ENCODE measurements at places on chromosomes 3 and 15.

GRCh38 chr3:56787784-56788256 lies 13.9 kb downstream of the ARHGEF3 start:
- no peak for DNase-seq

DNA sequence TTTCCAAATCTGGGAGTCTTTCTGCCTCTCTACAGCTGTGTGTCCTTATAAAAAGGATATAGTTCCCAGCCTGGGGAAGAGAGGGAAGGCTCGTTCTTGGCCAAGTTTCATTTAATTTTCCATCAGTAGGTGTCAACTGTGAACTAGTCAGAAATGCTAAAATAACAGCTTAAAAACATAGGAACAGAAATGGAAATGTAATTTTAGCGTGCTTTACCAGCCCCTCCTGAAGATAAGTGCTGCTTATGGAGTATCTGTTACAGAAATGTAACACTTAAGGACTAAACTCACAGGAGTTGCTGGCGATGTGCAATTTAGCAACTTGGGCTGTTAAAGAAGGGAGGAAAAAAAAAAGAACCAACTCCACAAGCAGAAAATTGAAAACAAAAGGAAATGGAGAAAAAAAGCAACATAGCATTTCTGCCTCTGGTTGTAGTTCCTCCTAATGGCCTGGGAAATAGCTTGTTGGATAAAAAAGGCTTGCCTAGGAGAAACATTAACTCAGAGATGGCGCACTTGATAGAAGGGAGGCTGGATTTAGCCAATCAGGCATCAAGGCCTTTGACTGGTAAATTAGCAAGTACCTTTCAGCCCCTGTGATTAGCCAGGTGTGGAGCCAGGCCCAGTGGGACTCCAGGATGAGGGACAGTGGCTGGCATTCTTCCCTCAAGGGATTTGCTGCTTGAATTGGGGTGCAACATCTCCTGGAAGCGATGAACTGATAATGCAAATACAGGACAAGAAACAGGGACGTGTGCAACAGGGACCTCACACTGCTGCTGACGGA lies 84.3 kb downstream of the RPLP1 start:
- DNase-seq: no peak

DNA sequence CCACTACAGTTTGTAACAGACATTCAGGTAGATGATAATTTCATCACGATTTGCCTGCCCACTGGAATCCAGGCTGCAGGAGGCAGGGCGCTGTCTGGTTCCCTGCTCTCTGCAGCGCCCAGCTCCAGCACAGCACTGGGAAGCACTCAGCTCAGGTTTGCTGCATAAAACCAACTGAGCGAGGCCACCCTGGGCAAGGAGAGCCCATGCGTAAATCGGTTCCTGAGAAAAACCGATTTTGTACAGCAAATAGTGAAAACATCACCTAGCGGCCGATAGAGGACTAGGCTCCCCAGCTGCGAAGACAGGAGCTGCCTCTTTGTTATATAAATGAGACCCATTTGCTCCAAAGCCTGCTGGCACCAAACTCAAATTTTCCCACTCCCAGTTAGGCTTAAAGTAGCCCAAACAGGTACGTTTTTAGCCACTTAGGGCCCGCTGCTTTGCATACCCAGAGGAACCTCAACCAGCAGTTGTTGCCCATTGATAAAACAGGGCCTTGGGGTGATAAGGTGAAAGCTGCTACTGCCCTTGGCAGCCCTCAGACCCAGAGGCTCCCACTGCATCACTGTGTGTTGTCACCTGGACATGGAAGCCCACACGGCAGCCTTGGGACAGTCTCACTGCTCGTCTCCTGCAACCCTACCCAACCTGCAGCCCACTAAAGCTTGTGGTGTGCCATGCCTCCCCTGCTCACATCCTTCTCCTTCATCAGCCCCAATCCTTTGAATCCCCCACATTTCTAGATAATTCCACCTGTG lies 47.5 kb downstream of the ALDH1L1 start:
- DNase-seq: no peak

- DNase-seq: no peak
Measured at GRCh38 chr3:180707896-180708295, 28.6 kb upstream of the CCDC39 start.

- DNase-seq: peak; percentile 91
Measured at GRCh38 chr3:52231502-52232278, 6.2 kb upstream of the TLR9 start.

DNA sequence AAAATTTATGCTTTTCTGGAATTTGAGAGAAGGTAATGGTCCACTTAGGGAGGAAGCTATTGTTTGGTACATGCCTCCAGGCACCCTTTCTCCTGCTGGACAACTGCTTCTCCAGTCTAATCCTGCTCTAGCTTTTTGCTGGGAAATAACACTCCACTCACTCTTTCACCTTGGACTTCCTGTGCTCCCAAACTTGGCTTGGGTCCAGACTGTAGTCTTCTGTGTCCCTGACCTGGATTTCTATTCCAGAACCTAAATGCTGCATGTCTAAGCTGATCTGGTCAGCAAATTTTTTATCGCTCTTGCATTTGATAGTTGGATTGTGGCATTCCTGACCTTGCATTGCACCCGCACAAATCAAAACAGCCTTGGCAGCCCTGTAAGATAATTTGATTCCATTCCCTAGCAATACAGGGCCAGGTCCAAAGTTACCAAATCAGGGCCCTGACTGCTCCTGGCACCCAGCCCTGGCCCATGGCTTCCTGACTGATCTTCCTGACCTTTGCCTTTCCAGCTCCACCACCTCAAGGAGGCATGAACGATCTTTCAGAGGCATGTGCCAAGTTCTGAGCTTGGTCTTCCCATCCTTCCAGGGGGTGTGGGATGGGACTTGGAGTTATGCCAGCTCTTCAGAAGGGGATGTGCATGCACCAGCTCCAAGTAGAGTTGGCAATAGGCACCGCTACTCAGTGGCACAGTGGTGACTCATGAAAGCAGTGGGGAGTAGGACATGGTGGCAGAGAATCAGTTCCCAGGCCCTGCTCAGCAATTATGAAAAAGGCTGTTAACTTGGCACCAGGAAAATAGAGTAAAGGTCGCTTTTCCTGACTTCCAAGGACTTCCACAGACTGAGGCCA lies 43.9 kb upstream of the GOLGA8J start:
- DNase-seq: no peak

DNA sequence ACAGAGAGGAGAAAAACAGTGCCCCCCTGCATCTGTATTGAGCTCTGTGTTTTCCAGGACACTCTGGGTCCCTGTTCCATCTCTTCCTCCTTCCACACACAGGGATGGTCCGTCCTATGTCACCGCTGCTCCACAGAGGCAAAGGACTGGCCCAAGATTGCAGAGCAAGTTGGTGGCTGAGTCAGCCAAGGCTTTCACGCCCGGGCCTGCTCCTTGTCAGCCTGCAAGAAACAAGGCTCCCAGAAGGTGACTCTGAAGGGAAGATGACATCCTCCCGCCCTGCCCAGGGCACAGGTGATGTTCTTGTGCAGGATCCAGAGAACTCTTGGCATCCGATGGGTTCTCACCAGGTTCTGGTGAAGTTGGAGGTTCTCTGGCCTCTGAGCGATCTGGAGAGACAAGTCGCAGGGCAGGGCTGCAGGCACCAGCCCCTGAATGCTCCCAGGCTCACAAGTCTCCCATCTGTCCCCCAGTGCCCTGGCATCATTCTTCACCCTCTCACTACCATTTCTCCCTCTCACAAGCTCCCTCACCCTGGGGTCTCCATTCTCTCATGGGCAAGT lies 138.6 kb downstream of the MEGF11 start:
- no peak for DNase-seq

- no peak for DNase-seq
Measured at GRCh38 chr15:99275061-99275460, 23.8 kb downstream of the LRRC28 start.

DNA sequence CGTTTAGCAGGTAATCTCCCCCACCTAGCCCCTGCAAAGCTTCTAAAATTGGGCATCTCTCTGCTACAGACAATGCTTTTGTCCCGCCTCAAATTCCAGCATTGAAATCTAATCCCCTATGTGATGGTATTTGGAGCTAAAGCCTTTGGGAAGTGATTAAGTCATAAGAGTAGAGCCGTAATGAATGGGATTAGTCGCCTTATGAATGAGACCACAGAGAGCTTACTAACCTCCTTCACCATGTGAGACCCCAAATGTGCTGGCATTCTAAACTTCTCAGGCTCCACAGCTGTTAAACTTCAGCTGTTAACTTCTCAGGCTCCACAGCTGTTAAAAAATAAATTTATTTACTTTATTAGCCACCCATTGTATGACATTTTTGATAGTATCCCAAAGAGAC lies 374.2 kb upstream of the BCHE start:
- DNase-seq: no peak

- DNase-seq: peak; percentile 9
Measured at GRCh38 chr15:99212406-99212805, 37.0 kb downstream of the TTC23 start.

- DNase-seq: no peak
Measured at GRCh38 chr3:43870844-43871626, 180.3 kb downstream of the ABHD5 start.

GRCh38 chr15:85314633-85315032 lies 65.8 kb upstream of the AKAP13 start:
- no peak for DNase-seq

GRCh38 chr3:40989141-40990061 lies 209.9 kb upstream of the CTNNB1 start:
- no peak for DNase-seq

DNA sequence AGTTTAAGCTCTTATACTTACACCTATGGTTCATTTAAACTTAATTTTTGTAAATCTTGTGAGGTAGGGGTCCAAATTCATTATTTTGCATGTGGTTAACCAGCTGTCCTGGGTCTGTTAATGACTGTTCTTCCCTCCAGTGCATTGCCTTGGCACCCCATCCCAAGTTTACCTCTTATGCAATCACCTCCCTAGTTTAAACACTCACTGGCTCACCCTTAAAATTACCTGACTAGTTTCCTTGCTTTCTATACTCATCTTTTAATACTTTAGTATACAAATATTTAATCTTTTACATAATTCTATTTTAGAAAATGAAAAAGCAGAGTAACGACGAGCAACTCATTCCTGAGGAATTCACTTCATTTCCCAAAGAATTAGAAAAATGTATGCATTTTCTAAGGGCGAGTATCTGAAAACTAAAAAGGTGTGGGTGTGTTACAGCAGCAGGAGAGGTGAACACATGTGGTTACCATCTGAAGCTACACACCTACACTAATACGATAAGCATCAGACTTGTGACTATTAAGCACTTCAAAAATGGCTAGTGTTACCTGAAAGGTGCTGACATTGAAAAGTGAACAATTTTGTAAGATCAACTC lies 33.7 kb downstream of the TJP1 start:
- no peak for DNase-seq

- no peak for DNase-seq
Measured at GRCh38 chr3:129365296-129366136, 62.9 kb downstream of the EFCAB12 start.

GRCh38 chr15:31381801-31382712 lies 55.4 kb downstream of the KLF13 start:
- DNase-seq: peak; percentile 54

- peak; percentile 58 for DNase-seq
Measured at GRCh38 chr3:47323431-47324277, 40.9 kb downstream of the KLHL18 start.

GRCh38 chr3:59212128-59212779 lies 162.4 kb upstream of the CFAP20DC start:
- DNase-seq: peak; percentile 41

DNA sequence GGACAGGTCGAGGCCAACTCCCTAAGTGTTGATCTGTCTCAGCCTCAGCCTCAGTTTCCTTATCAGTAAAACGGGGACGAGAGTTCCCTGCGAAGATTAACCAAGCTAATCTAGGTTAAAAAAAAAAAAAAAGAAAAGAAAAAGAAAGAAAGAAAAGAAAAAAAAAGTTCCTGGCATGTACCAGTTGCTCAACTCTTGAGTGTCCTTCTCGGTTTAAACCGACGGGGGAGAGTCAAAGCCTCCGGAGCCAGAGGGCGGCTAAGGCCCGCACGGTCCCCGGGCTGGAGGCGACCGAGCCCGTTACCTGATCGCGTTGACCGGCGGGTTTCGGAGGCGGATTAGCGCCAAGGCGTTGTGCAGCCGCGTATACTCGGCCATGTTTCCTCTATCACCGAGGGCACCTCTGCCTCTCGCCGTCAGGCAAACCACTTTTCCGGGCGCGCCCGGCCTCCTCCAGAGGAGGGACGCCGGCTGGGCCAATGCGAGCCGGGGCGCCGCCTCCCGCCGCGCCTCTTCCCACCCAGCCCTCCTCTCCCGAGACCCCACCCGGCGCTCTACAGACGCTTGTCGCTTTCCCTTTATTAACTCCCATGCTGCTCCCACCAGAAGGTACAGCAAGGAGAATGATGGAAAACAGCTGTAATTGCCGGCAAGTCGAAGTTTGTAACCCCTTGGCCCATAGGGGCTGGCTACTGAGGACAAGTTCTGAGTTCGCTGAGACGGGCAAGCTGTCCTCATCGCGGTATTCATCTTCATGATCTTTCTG lies at the start of gene EHHADH:
TSS of gene EHHADH (minus strand) at position 405 of the 766 bp plus-strand sequence. CDS start at position 378, 27 bp downstream.
- DNase-seq: peak; percentile 74

DNA sequence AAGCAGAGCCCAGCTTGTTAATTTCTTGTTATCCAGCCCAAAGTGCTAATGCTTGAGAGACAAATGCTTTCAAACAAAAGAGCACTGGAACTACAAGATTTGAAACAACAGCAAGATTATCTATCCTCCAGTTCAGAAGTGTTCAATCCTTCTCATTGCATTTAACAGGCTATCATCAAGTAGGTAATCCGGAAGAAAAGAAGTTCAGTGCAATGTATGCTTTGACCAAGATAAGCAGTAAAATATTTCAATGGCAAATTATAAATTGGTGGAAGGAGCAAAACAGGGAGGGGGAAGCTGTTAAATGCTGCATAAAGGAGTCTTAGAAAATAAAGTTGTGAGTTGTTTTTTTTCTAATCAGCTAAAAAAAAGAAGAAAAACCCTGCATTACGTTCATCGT lies 8.8 kb downstream of the LRIG1 start:
- DNase-seq: no peak

Measured in erythroblast (primary cell).